Stimulated activated CD8-positive, alpha-beta memory T cell treated with anti-CD3 and anti-CD28 coated beads, Interleukin-7, amount 100 ng/mL, for 48 hours (primary cell): ENCODE measurements at places on chromosomes 7 and 10.

GRCh38 chr7:133394369-133394768, 141.5 kb downstream of the EXOC4 start:
- DNase-seq, result no peak

GRCh38 chr7:108284349-108285002, 154.3 kb upstream of the LAMB4 start:
- DNase-seq, result peak; percentile 32

- DNase-seq, result no peak
Observed at GRCh38 chr7:153902862-153903261, 149.3 kb upstream of the DPP6 start.

- DNase-seq, result no peak
Observed at GRCh38 chr7:133672866-133673265, 420.0 kb downstream of the EXOC4 start.
